ENCODE measurements at places on chromosomes 3 and 15.

- peak; percentile 49 for DNase-seq
Measured at GRCh38 chr3:14810070-14810791, 8.5 kb upstream of the FGD5 start.

- DNase-seq = no peak
Measured at GRCh38 chr3:47441796-47442551, 33.8 kb downstream of the SCAP start.

DNA sequence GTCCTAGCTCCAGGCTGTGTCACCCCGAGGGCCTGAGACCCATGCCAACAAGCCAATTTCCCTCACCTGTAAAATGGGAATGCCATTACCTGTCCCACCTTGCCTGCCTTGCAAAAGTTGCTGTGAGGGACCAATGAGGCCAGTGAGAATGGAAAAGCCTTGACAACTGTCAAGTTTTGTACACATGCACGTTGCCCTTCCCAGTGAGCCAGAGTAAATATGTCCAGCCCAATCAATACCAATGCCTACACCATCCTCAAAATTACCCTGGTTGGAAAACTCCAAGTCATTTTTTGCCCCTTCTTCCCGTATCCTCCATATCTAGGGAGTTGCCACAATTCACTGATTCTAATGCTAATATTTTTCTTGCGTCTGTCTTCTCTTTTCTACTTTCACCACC lies 73.5 kb upstream of the RASGRF1 start:
- no peak for DNase-seq

- DNase-seq = no peak
Measured at GRCh38 chr3:53416530-53416929, 69.2 kb upstream of the DCP1A start.

GRCh38 chr3:29512641-29513040 lies 231.8 kb downstream of the RBMS3 start:
- DNase-seq = no peak

DNA sequence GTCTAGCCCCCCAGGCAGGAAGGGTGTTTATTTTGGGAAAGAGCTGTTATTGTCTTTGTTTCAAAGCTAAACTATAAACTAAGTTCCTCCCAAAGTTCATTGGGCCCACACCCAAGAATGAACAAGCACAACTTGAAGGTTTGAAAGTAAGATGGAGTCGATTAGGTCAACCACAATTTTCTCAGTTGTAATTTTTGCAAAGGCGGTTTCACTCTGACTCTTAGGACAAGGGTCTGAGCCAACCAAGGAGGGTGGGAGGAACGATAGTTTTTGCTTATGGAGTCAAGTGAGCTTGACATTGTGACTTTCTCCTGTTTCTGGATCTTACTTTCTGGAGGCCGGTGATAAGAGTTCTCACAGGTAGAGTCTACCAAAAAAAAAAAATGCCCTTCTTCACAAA lies 5.8 kb upstream of the ZNF770 start:
- no peak for DNase-seq

- DNase-seq = no peak
Measured at GRCh38 chr15:84685304-84685703, 27.3 kb upstream of the NMB start.

- DNase-seq = no peak
Measured at GRCh38 chr15:76181705-76182107, 121.9 kb downstream of the TMEM266 start.

DNA sequence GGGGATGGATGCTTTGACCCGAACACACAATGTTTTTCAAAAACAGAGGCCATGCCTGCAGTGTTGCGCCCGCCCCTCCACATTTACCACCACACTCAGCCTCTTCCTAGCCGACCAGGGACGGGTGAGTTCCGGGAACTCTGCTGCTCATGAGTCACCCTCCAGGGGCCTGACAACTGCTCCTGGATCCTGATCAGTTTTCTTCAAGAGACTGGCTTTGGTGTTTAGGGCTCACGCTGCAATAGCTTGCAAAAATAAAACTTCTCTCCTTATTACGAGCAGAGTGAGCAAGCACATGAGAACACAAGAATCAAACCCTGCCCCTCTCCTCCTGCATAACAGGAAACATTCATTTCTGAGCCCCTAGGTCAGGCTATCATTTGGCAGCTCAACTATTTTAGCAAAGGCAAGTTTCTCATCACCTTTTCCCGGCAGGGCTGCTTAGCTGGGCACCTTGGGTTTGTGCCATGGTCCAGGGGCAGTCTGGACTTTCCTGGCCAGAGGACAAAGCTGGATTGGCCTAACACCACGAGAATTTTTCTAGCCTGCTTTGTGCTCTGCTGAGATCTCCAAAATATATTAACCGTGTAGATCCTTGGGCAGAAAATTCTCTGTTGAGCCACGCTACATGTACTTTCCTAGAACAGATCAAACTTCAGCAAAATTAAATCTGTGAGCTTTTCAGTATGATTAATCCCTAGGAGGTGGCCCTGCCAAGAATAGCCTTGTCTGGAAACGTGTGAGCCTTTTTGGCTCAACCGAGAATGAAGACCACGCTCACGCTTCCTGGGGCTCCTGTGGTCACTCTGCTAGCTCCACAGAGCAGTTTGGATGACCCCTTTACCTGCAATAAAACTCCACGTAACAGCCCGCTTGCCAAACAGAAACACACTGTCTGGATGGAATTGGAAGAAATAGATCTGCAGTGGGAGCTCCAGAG lies 52.7 kb upstream of the SPATA12 start:
- DNase-seq = no peak

DNA sequence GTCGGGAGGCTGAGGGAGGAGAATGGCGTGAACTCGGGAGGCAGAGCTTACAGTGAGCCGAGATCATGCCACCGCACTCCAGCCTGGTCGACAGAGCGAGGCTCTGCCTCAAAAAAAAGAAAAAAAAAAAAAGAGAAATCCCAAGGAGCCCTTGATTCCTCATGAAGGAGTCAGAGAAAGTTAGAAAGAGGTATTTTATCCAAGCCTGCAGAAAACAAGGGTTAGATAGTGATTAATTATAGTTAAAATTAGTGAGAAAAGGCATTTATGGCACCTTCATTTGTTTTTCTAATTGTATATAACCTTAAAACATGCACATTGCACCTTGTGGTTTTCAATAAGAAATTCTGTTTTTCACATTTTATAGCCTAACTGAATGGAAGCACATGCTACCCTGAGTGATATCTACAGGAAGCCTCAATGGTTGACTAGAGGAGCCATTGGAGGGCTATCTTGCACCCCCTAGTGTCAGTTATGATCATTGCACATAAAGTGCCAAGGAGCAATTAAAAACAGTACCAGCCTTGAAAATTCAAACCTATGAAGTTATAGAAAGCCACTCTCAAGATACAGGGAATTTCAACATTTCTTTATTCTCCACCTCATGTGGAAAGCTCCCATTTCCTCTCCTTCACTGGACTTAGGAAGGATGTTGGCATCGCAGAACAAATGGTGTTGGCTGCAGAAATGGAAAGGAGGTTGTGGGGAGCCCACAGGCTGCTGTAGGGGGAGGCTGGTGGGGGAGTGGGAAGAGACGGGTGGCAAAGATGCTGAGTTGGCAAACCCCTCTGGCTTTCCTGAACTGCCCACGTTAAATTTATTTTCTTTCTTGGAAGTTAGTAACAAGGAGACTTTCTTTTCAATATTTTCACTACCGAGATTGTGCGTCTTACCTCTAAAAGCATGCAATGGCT lies 48.5 kb downstream of the ITGA11 start:
- no peak for DNase-seq

DNA sequence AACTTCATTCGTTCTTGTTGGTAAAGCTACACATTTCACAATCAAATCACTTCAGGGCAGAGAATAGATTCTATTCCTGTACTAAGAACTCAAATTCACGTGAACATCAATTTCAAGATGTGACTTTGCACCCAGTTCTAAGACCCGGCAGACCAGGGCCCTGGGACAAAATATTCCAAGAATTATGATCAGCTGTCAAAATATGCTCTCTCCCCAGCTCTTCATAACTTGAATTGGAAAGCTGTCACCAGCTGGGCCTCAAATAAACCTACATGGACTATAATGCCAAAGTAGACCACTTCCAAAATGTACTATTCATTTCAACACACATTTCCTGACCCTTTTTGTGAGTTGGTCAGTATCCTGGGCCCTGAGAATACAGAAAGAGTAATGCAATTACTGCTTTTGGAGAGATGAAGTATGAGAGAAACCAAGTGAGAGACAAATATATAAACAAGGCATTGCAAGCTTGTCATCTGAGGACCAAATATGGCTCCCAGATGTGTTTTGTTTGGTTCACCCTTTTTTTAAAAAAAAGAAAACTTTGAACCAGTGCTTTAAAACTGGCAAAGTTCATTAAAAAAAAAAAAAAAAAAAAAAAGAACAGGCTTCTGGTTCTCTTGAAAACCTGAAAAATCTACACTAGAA lies 14.9 kb downstream of the MAGI1 start:
- DNase-seq = no peak

DNA sequence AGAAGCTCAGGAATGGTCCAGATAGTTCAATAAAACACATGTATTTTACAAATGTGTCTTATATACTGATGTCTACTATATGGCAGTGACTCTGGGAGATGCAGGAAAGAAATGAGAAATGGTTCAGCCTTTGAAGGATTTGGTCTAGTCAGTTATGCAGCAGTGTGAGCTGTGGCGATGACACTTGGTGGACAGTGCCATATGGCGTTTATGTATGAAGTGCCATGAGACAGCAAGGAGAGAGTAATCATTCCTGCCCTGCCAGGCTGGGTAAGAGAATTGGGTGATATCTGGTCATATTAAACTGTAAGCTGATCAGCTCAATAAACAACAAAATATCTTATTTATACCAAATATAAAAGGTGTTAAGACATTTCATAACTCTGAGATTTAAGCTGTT lies 47.6 kb upstream of the ANP32A start:
- no peak for DNase-seq

- DNase-seq = peak; percentile 15
Measured at GRCh38 chr15:77627581-77627980, 5.1 kb downstream of the LINGO1 start.

DNA sequence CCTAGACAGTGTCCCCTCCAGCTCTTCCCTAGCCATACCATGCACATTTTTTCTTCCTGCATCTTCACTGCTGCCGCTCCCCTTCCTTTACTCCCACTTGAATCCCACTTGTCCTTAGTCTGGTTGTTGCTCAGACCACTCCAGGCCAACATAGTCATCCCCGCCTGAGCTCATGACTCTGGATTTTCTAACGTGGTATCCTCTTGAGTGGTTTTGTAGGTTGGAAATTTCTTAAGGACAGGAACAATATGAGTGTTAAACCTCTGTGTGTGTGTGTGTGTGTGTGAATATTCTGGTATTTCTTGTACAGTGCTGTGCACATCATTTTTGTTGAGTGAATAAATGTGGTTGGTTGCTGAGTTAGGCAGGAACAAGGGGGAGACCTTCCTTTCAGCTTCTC lies 3.1 kb downstream of the BAHD1 start:
- DNase-seq = no peak

DNA sequence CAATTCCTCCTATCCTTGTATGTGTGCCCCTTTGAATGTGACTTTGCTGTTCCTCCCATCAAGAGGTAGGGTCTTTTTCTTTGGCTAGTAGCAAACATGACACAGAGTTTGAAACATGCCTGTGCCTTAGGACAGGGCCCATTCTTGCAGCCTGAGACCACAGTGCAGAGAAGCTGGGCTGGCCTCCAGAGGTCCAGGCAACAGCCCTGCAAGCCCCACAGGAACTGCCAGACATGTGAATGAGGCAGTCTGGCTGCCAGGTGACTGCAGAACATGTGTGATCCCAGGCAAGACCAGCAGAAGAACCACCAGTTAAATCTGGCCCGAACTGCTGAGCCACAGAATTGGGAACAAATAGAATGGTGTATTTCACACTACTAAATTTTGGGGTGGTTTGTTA lies 1.2 kb upstream of the HGD start:
- no peak for DNase-seq

DNA sequence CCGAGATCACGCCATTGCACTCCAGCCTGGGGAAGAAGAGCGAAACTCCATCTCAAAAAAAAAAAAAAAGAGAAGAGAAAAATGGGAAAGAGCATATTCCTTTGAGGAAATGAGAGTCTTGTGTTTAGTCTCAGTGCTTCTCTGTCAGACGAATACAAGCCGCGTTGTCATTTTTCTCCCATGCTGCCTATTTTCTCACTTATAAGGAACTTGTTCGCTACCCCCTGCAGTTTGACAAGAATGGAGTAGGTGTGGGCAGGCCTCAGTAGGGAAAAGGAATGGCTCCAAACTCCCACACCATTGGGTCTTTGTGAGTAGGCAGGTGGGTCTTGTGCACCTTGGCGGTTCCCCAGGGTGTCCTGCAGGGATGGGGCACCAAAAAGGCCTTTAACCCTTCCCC lies 6.5 kb downstream of the GPR160 start:
- DNase-seq = no peak

DNA sequence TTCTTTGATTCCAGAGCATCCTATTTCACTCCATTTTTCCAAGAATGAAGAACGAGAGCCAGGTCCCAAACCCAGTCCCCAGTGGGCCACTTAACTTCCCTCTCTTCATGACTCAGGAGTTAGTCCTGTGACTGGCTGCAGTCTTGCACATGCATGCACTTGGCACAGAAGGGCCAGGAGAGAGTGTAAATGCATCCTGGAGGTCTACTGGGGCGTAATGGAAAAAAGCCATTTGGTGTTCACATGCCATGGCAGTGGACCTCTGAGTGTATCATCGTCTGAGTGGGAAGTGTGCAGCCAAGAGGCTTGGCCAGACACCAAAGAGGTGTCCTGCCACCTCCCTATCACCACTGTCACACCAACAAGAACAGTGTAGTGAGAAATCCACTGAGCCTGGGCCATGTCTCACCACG lies 15.1 kb upstream of the RFTN1 start:
- DNase-seq = no peak

DNA sequence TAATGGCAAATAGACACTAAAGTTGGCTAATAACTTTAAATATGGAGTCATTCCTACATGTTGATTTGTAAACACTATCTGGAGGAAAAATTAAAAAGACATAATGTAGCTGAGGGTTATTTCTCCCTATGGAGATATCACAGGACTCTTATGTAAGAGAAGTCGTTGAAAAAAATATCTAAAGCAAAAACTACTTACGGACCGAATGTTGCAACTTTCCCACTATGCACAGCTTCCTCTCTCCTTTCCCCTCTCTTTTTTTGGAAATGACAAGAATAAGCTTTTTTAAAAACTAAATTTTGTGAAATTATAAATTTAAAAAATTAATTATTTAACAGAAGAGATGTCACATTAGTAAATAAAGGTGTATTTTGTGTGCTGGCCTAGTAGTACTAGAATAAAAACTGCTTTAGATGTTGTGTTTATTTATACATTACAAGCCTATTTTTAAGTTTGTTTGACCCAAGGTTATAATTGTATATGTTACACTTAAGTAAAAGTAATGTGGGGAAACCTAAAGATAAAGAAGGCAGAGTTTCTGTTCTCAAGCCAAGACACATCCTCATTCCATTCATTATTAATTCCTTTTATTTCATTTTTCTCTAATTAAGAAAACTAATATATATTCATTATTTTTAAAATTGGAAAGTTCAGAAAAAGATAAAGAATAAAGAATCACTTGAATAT lies 20.7 kb upstream of the PPARG start:
- DNase-seq = no peak

- DNase-seq = no peak
Measured at GRCh38 chr3:12916159-12916558, 74.8 kb upstream of the RPL32 start.

Measured in retina (tissue), 1 donor.